ENCODE measurements at places on chromosomes 12 and 14.

- no peak for DNase-seq
Measured at GRCh38 chr14:36860831-36861230, 199.2 kb downstream of the PAX9 start.

GRCh38 chr12:3247629-3248161 lies 170.5 kb downstream of the TSPAN9 start:
- DNase-seq, result no peak

- DNase-seq, result no peak
Measured at GRCh38 chr12:92989715-92990484, 60.8 kb upstream of the EEA1 start.

GRCh38 chr12:132484891-132485441 lies 5.0 kb upstream of the FBRSL1 start:
- DNase-seq, result no peak

GRCh38 chr12:47819896-47820630 lies at the start of gene HDAC7:
Gene HDAC7, minus strand, starts transcription at chr12:47819903. Its CDS starts 118 bp downstream, at chr12:47819785.
- DNase-seq, result no peak

GRCh38 chr12:77324763-77325468 lies 259.5 kb upstream of the E2F7 start:
- peak; percentile 82 for DNase-seq

GRCh38 chr12:54046809-54047159 lies 6.9 kb upstream of the HOXC4 start:
- no peak for DNase-seq

DNA sequence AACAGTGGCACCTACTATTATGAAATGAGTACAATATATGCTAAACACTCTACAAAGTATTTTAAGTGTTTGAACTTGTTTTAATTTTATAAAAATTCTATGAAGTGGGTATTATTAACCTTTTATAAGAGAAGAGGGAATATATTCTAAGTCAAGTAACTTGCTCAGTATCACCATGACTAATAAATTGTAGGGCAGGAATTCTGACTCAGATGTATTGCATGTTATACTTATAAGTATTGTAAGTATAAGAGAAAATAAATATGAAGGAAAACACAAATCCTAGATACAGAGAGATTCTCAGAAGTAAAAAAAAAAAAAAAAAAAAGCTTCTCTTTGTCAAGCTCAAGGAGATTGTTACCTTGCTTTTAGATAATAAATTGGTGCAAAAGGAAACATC lies 893.2 kb downstream of the SLC16A7 start:
- DNase-seq, result no peak

- no peak for DNase-seq
Measured at GRCh38 chr14:70698288-70698687, 56.6 kb downstream of the TTC9 start.

GRCh38 chr12:44381341-44381740 lies 494.8 kb downstream of the NELL2 start:
- no peak for DNase-seq

- no peak for DNase-seq
Measured at GRCh38 chr12:68139941-68140340, 19.6 kb downstream of the IFNG start.

GRCh38 chr12:68851592-68852306 lies 43.8 kb downstream of the MDM2 start:
- DNase-seq, result no peak

DNA sequence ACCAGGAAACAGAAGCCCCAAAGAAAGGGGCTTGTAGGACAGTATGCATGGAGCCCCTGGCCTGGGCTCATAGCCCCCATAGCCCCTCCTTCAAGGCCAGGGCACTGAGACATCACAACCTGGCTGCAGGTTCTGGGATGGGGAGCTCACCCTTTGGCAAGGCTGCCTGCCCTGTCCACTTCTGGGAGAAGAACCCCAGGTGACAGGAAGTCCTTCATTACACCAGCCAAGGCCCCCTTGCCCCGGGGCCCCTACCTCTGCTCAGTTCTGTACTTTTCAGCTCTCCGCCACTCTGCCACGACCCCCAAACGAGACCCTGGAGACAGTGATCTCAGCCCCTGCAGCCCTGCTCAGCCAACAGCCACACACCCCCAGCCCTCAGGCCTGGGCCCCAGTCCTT lies 223.2 kb upstream of the RTL1 start:
- no peak for DNase-seq

GRCh38 chr14:34957771-34958286 lies 25.0 kb upstream of the SRP54 start:
- DNase-seq, result no peak

DNA sequence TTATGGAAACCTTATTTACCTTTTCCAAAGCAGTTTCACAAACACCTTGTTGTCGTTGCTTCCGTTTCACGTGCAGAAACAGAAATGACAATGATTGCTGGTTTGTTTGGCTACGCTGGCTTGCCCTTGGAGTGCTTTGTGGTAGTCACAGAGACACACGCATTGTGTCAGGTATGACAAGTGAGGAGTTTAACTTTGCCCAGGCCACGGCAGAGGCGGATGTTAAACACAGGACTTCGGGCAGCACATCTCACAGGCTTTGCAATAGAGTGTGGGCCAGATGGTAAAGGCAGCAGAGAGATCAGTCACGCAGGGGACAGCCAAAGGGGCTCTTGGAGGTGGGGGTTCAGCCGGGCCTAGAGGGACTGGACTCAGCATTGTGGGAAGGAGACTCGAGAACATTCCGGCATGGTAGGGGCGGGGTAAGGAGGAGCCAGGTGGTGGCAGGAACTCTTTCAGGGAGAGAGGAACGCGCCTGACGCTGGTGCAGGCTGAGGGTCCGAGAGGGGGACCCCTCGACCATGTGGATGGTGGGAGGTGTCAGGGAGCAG lies 59.8 kb upstream of the KCNA1 start:
- no peak for DNase-seq

GRCh38 chr14:70052990-70053389 lies 135.8 kb downstream of the SLC8A3 start:
- DNase-seq, result peak; percentile 30

DNA sequence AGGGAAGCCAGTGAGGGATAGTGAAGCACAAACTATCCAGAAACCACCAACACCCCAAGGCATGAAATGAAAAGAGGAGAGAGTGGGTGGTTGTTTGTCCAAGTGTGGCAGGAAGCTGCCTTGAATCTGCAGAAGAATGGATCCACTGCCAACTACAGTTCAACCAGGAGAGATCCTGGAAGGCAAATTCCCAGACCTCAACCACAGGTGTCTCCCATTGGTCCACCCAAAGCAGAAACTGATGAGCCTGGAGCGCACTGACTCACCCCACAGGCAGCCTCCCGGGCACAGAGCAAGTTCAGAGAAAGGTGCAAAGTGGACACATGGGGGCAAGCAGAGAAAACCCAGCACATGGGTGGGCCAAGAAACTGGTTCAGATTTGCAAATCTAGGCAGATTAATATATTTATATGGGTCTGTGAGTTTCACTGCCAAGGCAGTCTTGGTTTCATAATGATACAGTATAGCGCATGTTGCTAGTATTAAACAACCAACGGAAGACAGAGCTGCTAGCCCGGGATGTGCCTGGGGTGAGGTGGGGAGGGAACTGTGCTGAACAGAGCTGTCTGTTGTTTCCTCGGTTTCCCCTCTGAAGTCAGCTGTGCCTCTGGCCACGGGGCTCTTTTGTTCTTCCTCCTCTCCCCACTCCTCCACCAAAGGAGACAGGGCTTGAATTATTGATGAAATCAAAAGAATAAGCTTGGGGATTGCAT lies 416.2 kb upstream of the CCDC196 start:
- no peak for DNase-seq

DNA sequence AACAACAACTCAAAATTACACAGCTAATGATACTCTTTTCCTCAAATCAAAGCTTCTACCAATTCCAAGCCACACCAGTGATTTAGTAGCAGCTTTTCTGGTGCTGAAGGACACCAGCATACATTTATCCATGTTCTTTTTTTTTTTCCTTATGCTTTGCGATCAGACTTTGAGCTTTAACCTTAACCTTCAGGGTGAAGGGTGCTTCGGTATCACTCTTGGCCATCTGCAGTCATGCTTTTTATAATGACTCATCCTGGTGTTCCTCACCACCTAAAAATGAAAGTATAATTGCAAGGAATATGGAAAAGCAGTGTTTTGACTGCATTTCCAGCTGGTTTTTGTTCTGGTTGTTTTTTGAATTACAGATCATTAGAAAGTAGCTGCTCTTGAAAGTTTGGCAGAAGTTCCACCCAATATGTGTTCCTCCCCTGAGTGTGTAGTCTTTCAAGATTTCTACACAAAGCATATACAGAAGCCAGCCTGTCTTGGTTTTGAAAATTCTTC lies 1.3 kb upstream of the SLC41A2 start:
- no peak for DNase-seq

DNA sequence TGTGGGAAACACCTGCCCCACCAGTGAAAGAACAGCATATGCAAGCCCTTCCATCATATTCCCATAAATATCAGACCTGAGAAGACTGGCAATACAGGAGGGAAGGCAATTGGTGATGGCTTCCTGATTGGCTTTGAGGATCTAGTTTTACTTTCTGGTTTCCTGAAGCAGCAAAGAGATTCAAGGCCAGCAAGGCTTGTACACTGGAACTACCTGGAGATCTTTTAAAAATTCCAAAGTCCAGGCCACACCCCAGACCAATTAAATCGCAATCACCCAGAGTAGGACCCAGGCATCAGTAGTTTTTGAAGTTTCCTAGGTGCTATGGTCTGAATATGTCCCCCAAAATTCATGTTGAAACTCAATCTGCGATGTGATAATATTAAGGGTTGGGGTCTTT lies 2.9 kb upstream of the TEP1 start:
- DNase-seq, result no peak

DNA sequence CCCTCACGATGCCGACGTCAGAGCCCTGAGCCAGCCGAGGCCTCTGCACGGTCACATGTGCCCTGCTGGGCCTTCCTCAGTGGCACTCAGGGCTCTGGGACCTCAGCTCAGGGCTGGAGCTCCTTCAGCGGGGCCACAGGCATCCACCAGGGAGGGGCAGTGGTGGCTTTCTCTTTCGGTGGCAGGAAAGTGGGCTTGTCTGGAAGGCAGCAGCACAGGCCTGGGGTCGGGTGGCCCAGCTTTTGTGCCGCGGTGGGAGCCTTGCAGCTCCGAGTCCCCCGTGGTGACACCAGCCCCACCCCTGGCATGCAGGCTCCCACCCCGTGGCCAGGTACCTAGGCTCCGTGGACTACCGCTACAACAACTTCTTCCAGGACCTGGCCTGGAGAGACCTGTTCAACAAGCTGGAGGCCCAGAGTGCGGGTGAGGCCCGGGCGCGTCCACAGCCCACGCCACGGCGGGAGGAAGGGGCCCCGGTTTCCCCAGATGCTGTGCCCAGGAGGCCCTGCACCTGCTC lies 14.2 kb upstream of the TEX22 start:
- no peak for DNase-seq

DNA sequence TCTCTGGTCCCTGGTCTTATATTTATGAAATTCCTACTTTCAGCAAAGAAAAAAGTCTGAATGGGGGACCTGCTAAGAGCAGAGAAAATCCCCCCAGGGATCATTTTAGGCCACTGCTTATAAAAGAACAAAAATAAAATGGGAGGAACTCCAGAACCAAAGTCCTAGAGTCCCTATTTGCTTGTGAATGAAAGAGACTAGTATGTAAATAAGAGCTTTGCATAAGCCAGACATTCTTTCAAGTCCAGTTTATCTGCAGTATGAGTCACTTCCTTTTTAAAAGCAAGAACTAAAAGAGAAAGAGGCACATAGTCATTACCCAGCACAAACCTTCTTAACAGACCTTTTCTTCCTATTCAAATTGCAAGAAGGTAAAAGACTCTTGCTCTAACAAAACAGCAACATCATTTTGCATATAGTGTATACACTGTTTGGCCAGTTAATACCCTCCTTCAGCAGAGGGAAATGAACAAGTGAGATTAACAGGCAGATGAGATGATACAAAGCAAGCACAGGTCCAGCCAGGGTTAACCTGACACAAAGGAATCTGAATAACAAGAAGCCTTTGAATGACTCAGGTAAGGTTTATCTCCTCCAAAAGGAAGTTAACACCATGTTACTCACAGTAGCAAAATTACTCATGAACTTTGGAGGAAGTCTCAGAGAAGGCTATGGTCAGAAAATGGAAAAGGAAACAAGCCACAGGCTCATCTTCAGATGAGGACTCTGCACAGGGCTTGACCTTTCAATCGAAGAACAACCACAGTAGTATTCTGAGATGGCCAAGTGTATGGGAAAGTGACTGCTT lies 87.3 kb downstream of the PHLDA1 start:
- no peak for DNase-seq

DNA sequence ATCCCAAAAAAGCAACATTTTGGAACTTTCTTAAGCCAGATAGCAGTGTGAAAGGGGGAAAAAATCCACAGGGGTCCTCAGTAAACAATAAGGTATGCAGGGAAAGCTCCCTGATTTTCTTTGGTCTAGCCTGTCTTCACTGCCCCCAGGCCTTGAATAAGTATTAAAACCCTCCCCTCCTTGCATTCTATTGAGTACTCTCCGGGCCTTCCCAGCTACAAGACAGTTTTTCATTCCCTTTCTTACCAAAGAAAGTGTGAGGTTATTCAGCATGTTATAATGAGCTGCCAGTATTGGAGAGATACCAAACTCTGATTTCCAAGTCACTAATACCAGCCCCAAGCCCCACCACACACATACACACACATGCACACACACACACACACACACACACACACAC lies 59.8 kb upstream of the KIF21A start:
- no peak for DNase-seq

- no peak for DNase-seq
Measured at GRCh38 chr14:75301666-75302325, 23.2 kb downstream of the FOS start.

DNA sequence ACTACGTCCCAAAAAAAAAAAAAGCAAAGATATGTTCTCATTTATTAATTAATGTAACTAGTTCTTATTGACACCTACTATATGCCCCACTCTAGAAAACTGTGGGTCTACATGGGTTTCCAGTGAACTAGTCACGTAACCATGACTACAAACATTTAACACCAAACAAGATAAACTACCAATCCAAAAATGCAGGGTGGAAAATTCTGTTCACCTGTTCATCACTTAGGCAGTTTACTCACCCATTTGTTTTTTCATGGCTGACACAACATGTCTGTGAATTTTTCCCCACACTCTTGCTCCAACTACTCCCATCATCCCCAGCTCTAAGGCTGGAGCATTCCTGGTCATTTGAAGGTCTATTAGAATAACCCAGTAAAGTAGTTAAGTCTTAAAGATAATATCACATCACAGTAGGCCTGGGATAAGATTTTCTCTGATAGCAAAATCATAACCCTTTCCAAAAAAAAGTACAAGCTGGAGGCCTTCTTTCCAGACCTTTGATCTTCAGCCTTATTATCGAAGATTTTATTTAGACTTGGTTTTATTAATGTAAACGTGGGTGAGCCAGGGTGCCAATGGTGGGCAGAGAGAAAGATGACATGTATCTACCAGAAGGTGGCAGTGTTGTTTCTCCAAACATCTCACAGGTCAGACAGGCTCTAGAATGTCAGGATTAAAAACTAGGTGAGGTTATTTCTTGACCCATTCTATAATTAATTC lies 61.6 kb upstream of the DAAM1 start:
- no peak for DNase-seq

GRCh38 chr14:97401714-97402113 lies 604.5 kb downstream of the VRK1 start:
- no peak for DNase-seq

Measured in renal cortex interstitium (tissue), 15 donors.